Activated T-cell treated with anti-CD3 and anti-CD28 coated beads, Interleukin-2, amount 50 U/mL, for 72 hours (primary cell): ENCODE measurements at places on chromosomes 12 and 14. TPM values are rescaled to one million over a fixed set of nuclear protein-coding genes. Genes with fewer than 3 reads are reported as not detected.

Gene TAS2R19
- 3.5 TPM for total RNA-seq

DNA sequence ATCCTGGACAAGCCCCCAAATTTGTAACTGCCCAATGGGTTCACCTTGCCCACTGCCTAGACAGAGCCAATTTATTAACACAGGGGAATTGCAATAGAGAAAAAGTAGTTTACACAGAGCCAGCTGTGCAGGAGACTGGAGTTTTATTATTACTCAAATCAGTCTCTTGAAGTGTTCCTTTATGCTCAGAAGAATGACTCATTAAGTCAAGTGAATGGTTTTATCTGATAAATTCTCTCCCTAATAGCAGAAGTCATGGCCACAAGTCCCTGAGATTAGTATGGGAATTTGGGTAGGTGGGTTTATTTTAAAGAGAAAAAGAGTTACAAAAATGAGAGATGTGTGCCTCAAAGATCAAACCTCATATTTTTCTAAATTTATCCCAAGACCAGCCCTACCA, 122.8 kb upstream of the NUDT4 start:
- no peak for DNase-seq
- peaks cover under 1% of the 10 kb centered on the region for H3K4me1 ChIP-seq
- no peak overlapping the region for H3K27ac ChIP-seq
- H3K4me3 ChIP-seq = no peak overlapping the region
- no peaks in the 10 kb centered on the region for H3K27me3 ChIP-seq

DNA sequence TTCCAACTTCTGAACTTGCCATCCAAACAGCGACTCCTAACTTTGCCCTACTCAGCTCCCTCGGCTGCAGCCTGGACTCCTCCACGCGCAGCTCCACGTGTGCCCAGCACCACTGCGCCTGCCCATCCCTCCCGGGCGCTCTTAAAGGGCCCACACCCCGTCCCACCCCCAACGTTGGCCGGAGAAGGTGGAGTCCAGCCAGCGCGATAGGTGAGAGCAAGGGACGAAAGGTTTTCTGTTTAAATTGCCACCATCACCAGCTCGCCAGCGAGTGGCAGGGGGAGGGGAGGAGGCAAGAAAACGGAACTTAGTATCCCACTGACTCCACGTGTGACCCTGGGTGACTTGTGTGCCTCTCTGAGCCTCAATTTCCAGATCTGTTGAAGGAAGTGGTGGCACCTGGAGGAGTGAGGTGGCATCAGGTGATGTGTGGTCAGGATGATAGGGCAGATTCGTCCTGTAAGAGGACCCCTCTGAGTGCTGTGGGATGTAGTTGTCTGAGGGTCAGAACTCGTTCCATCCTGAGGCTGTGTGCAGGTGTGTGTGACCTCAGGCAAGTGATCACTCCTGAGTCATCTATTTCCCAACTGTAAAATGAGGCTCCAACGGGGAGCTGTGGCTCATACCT, 59.7 kb downstream of the TRPV4 start:
- DNase-seq = no peak
- H3K27ac ChIP-seq = no peak overlapping the region
- H3K4me3 ChIP-seq = peak overlapping the region; percentile 1
- no peaks in the 10 kb centered on the region for H3K36me3 ChIP-seq
- peaks cover 11% of the 10 kb centered on the region for H3K4me1 ChIP-seq

GRCh38 chr12:53980802-53981496, 4.0 kb upstream of the HOXC10 start:
- no peak for DNase-seq
- peaks cover 31% of the 10 kb centered on the region for H3K4me1 ChIP-seq
- H3K36me3 ChIP-seq = peaks cover 1% of the 10 kb centered on the region
- H3K27me3 ChIP-seq = peaks cover 97% of the 10 kb centered on the region
- no peak overlapping the region for H3K27ac ChIP-seq

- peak; percentile 63 for DNase-seq
- H3K4me1 ChIP-seq = no peaks in the 10 kb centered on the region
- H3K36me3 ChIP-seq = peaks cover 2% of the 10 kb centered on the region
- H3K27ac ChIP-seq = no peak overlapping the region
- no peaks in the 10 kb centered on the region for H3K27me3 ChIP-seq
Measured at GRCh38 chr12:117854339-117855012, 114.3 kb downstream of the KSR2 start.
